HCT116 (cell line): ENCODE measurements at places on chromosomes 3 and 15. TPM values are rescaled to one million over a fixed set of nuclear protein-coding genes. Genes with fewer than 3 reads are reported as not detected.

ANKRD63 gene
- 0.89 TPM for total RNA-seq

DNA sequence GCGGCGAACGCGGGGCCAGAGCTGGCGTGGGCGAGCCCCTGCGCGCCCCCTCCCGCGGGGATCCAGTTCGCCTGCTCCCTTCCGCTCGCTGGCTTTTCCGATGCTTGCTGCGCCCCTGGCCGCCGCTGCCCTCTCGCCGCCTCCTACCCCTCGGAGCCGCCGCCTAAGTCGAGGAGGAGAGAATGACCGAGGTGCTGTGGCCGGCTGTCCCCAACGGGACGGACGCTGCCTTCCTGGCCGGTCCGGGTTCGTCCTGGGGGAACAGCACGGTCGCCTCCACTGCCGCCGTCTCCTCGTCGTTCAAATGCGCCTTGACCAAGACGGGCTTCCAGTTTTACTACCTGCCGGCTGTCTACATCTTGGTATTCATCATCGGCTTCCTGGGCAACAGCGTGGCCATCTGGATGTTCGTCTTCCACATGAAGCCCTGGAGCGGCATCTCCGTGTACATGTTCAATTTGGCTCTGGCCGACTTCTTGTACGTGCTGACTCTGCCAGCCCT is 721 bp downstream of the P2RY1 start:
- DNase-seq, result no peak

PARP9 gene
- 9.5 TPM for total RNA-seq

DNA sequence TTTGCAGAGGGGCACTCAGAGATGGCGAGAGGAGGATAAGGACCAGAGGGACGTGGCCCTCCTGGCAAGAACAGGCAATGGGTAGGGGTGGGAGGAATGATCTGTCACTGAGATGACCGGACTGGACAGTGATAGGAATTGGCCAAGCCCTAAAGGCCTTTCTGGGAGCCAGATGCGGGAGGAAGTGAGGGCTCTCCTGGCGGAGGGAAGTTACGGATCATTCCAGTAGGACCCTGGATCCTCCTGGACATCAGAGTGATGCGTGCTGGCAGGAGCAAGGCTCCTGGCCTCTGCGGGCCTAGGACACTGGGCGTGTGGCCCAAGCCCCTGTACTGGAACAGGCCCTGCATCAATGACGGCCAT is 23.4 kb downstream of the KIF7 start:
- DNase-seq, result no peak

GRCh38 chr15:81754078-81754477 is 291.7 kb downstream of the MEX3B start:
- DNase-seq, result no peak

GRCh38 chr15:96858694-96859093 is 528.2 kb downstream of the NR2F2 start:
- DNase-seq, result no peak

DNA sequence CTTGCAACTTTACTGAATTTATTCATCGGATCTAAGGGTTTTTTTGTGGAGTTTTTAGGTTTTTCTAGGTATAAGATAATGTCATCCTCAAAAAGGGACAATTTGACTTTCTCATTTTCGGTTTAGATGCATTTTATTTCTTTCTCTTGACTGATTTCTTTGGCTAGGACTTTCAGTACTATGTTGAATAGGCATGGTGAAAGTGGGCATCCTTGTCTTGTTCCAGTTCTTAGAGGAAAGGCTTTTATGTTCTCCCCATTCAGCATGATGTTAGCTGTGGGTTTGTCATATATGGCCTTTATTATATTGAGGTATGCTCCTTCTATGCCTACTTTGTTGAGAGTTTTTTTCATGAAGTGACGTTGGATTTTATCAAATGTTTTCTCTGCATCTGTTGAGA is 106.7 kb downstream of the FAM43A start:
- no peak for DNase-seq

GRCh38 chr3:101873619-101874018 is 24.3 kb downstream of the NFKBIZ start:
- DNase-seq, result no peak

GRCh38 chr3:95184038-95184437 is 1121.2 kb downstream of the NSUN3 start:
- no peak for DNase-seq
